ENCODE measurements at places on chromosomes 5 and 9.

DNA sequence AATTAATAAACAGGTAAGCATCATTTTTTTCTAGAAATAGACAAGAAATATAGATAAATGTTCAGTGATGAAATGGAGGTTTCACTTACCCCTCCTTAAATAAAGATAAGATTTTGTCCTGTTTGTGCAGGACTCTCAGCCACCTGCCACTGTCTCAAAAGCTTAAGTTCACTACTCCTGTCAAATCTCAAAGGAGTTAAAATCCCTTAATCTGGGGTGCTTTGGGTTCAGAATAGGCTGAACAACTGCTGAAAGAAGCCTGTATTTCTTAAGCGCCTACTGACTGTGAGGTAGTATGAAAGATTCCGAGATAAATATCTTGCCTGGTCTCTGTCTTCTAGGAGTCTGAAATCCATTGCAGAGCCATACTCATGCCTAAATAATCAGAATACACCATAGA, 3.7 kb upstream of the BRINP1 start:
- DNase-seq: no peak

GRCh38 chr5:74334762-74335384, 305.7 kb downstream of the ENC1 start:
- no peak for DNase-seq

- DNase-seq: no peak
Measured at GRCh38 chr9:33468215-33468730, 5.5 kb downstream of the NOL6 start.

DNA sequence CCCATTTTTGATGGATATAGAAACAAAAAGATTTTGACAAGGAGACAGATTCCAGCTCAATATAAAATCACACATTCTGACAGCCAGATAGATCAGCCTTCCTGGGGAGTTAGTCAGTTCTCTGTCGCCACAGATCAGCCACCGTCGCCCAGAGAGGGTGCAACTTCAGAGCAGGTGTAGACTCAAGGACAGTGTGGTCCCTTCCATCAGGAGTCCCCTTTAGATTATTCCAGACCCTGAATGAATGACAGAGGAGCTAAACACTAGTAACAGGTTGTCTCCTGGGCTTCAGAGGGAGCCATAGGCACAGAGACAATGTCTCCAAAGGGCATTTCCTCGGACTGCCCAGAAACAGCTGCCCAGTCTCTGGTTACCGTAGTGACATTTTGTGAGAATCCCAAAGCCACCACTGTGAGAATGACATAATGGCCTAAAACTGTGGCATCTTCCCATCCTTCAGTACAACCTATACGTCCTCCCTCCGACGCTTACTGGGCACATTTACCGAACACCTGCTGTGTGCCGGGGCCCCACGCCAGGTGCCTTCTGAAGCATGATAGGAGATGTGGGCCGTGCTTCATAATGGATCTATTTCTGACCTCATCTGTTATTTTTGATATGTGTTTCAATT, 47.4 kb upstream of the SLC2A8 start:
- no peak for DNase-seq

DNA sequence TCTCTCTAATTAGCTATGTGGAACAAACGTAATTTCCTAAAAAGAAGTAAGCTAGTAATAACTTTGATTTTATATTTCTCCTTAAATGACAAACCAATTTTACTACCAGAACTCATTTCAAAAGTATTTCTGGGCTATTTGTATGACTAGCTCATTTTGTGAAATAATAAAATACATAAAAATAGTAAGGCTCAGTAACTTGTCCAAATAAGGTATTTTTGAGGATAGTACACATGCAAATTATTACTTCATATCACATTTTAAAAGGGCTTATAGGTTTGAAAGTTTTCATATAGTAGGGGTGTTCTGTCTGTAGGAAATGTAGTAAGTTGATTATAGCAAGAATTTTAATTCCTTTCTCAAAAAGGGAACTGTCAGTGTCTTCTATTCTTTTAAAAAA, 26.5 kb downstream of the C9orf85 start:
- no peak for DNase-seq

DNA sequence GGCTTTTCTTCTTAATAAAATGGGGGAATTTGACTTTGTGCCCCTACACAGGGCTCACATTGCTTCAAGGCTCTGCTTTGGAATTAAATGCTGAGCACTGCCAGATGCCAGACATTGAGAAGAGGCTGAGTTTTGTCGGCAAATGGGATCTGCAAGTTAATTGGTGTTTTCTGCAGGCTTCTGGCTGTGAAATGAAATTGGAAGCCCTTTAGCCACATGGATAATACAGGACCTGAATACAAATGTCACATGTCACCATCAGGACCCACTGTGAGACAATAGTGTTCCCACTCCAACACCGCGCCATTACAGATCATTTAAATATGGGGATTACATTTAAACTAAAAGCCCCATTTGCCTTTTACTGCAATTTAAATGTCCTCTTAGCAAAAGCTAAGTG, 164.4 kb downstream of the ZSWIM6 start:
- DNase-seq: no peak

- no peak for DNase-seq
Measured at GRCh38 chr9:94866770-94867169, 140.3 kb downstream of the AOPEP start.

DNA sequence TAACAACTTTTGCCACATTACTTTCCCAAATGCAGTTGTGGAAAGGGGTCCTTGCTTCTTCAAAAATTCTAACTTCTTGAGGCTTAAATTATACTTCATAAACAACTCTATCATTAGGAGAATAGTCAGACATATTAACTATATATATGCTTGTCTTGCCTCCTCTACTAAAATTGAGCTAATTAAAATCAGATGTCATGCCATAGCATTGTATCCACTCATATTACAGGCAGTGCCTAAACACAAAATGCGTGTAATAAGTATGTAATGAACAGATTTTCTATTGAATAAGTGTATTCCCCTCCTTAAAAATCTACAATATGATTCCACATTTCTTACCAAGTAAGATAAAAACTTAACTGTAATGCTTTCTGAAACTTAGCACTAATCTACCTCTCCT, 204.5 kb downstream of the PLK2 start:
- DNase-seq: no peak

- no peak for DNase-seq
Measured at GRCh38 chr5:116848954-116849581, 274.4 kb upstream of the SEMA6A start.

GRCh38 chr9:88378317-88378716, 9.9 kb upstream of the SPIN1 start:
- no peak for DNase-seq

DNA sequence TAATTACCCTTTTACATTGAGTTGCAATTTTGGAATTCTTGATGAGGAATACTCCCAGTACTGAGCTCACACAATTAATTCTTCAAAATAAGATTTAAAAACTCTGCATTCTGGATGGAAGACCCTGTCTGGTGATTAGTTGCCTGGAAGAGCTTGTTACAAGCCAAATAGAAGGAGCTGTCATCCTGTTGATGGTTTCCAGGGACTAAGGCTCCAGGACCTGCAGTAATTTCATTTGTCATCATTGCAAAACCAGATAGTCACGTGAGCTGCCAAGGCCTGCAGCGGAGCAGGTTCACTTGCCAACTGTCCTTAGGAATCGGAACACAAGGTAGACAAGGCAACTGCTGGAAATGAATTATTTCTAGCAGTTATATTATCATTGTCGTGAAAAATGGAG, 597.7 kb downstream of the CCDC171 start:
- no peak for DNase-seq

DNA sequence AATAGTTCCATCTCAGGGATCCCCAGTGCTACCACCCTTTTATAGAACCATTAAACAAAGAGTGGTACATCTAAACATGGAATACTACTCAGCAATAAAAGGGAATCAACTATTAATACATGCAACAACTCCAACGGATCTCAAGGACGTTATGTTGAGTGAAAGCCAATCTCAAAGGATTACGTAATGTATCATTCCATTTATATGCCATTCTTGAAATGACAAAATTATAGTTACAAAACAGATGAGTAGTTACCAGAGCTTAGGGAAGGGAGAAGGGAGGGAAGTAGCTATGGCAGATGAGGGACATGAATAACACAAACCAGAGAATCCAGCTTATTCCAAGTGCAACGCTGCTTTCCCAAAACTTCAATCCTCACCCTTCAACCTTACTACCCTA, 69.5 kb downstream of the ACTL7B start:
- DNase-seq: no peak

- DNase-seq: no peak
Measured at GRCh38 chr5:135477613-135478066, 25.5 kb upstream of the TIFAB start.

DNA sequence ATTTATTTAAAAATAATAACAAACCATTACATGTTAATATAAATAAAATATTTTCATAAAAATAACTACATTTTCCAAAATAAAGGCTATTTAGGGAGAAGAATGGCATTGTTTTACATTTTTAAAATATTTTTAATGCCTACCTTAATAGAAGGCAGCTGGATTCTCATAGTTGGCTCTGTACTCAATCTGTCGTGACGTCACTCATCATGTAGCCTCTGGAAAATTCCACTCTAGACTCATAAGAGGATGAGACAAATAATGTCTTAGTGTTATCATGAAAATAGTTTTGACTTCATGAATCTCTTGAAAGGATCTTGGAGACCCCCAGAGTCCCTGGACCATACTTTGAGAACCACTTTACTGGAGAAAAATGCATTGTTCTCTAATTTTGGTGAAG, 93.1 kb downstream of the NXNL2 start:
- DNase-seq: no peak

- no peak for DNase-seq
Measured at GRCh38 chr5:16803831-16804230, 132.3 kb downstream of the MYO10 start.

DNA sequence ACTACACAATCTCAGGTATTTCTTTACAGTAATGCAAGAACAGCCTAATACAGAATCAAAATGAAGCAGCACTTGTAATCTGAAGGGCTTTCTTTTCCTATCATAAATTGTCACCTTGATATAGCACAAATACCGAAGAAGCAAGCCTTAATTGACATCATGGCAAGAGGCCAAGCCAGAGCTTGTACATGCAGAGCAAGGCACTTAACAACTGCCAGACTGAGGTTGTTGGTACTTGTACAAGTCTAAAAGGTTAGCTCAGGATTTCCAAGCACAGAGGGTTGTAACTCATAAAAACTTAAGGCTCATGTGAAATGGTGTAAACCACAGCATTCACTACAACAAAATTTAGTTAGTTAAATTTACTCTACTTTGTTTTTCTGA, 158.8 kb upstream of the SPEF2 start:
- DNase-seq: no peak

DNA sequence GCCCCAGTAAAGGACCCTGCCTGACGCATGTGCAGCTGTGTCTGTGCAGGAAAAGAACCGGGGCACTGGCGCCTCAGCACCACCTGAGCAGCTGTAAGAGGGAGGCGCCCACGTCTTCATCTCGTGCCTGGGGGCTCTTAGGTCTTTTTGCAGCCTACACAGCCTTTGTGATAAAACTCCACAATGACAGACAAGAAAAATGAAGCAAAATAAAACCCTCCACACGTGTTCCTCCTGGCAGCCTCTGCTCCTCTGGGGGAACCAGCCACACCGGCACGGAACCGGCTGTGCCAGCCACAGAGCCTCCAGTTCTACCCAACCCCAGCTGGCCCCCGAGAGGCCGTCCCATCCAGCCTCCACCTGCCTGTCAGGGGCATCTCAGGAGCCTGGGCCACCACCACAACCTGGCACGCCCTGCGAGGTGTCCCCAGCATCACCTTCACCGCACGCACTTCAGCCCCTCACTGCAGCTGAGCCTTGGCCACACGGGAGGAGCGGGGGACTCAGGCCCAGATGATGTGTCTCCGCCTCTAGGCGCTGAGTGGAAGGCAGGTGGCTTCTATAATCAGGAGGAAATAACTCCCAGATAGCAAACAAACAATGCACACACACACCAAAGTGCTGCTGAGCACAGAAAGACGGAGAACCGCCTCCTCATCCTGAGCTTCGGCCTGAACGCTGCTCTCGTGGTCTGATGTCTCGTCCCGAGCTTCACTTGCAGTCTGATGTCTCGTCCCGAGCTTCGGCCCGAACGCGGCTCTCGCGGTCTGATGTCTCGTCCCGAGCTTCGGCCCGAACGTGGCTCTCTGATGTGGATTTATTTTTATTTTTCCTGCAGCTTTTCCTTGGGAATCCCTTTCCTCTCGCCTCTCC, 28.6 kb upstream of the NSMF start:
- no peak for DNase-seq

DNA sequence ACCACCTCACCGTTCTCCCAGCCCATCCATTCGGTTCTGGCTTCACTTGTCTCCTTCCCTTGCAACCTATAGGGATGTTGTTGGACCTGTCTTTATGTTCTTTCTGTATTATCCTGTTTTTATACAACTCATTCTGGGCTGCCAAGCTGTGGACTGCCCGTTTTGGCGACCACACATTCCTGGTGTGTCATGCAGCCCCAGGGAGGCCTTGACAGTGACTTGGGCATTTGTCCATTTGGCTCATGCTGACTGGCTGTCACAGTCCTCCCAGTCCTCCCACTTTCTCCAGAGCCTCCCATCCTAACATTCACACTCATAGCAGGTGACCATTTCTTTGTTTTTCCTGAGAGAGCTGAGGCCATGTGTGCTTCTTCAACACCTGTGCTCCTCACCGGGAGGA, 136.4 kb downstream of the SLF1 start:
- DNase-seq: no peak

- DNase-seq: no peak
Measured at GRCh38 chr5:154260224-154260927, 69.8 kb downstream of the GALNT10 start.
